ENCODE measurements at places on chromosomes 13 and 19.

DNA sequence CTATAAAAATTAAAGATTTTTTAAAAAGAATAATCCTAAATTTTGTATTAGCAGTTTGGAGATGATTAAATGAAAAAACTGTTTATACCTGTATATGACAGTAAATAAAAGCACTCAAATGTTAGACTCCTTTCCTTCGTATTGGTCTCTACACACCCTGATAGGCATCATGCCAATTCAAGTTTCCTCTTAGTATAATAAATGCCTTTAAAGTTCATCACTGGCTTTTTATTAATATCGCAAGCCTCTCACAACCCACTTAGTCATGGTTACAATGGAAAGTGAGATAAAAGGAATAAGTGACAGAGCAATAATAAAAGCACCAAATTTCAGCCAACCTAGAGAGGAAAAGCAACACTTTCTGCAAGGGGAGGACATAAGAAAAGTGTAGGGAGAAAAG, 102.2 kb downstream of the PIBF1 start:
- DNase-seq: no peak

- DNase-seq: no peak
Observed at GRCh38 chr13:95258619-95259194, 42.5 kb downstream of the ABCC4 start.

GRCh38 chr13:39266426-39266825, 228.2 kb downstream of the NHLRC3 start:
- DNase-seq: no peak

DNA sequence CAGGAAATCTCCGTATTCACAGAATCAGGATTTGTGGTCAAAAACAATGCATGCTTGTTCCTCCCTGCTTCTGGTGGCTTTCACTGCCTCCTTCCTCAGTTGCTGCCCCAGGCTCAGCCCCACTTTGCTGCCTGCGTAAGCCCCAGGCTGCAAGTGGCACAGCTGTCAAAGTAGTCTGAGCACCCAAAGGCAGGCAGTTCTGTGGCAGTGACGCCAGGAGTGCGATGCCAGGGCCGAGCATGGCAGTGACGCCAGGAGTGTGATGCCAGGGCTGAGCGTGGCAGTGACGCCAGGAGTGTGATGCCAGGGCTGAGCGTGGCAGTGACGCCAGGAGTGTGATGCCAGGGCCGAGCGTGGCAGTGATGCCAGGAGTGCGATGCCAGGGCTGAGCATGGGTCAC, 77.3 kb upstream of the GPR183 start:
- no peak for DNase-seq

DNA sequence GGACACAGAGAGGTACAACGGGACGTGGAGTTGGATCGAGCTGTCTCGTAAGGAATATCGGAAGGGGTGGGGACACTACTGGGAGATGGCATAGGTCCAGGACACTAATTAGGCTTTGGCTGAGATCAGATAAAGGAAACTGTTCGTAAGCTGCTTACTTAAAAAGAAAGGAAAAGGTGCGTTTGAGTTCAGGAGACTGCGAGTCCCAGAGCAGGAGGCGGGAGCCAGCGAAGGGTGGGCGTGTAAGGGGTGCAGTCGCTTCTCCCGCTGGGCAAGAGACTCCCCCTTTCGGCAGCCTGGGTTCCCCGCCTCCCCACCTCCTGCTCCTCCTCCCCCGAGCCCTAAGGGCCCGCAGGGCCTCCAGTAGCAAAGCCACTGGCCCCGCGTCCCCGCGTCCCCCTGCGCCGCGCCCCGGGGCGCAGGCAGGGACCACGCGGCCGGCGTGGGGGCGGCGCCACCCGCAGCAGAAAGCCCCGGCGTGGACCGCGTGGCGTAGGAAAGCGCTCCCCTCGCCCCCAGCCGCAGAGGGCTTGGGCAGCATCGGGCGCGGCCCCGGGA, 547 bp downstream of the ABCC4 start:
- peak; percentile 63 for DNase-seq

DNA sequence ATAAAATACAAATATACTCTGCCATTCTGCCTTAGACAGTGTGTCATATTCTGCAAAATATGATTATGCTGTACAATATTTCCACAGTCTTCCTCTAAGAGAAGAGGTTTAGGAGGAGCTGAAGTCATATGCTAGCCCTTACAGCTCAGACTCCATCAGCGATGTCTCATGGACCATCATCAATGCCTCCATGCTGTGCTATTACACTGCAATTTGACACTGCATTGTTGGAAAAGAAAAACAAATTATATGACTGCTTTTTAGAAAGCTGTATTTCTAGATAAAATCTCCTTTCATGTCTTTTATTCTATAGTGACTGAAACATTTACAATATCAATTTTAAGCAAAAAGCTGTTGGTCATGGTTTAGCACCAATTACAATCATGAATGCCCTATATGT, 1089.4 kb upstream of the MIR17HG start:
- DNase-seq: no peak

GRCh38 chr13:21898945-21899344, 228.1 kb downstream of the FGF9 start:
- no peak for DNase-seq

DNA sequence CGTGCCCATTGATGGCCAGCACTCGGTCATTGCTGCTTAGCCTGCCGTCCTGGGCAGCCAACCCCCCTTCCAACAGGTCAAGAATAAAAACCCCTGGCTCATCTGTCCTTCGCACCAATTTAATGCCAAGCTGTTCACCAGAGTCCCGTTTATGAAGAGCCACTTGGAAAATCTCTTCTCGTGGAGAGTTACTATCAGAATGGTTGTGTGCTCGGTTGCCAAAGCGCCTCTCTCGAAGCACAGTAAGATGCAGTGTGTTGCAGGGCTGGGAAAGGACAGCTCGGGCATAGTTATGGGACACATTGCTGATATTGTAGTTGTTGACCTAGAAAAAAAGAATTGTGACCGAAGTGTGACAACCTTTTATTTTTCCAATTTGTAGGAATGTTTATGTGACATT, 57.9 kb downstream of the LNX2 start:
- no peak for DNase-seq

DNA sequence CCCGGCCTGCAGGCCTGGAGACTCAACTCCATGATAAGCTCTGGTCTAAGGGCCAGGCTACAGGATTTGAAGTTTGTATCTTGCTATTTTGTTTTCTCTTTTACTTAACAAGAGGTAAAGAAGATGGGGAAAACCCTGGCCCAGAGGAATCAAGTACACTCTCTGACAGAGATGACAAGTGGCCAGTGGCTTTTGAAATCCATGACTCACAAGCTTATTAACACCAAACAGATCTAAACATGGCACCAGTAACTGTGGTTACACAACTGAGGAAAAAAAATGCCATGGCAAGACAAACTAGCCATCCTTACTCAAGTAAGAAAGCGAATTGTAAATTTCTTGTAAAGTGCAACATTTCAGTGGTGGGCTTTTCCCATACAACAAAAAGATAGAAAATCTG, 72.6 kb upstream of the SERTM1 start:
- DNase-seq: no peak

DNA sequence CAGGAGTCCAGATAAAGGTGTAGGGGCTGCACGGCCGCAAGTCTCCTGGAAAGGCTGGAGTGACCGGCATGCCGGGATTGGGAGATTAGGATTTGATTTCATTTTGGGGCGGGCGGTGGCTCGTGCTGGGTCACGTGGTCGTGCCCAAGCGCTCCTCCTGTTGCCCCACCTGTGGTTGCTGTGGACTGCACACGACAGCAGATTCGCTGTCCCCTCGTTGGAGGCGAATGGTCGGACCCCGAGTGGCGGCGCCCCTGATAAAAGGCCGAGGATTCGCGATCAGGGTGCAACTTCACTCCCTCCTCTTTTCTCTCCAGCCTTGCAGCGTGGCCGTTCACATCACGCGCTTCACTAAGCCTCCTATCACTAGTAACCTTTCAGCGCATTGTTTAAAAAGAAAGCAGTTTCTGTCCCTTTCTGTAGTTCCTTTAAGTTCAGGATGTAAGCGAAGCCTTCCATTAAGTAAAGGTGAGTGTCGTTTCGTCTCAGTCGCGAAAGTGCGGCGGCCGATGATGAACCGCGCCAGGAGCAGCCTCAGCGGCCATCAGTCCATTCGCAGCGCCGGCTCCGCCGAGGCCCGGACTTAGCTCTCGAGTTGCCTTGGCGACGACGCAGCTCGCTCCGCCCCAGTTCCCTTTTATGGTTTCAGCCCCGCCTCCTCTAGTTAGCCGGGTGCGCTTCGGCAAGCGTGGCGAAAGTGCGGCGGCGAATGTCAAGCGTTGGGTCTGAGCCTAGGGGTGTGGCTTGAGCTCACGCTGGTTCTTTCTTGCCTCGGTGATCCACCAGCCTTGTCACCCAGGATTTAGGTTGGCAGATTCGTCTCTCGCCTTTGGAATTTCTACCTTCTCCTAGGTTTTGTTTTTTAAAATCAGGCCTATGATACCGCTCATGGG, 1.7 kb upstream of the PPP1R37 start:
- DNase-seq: peak; percentile 99

DNA sequence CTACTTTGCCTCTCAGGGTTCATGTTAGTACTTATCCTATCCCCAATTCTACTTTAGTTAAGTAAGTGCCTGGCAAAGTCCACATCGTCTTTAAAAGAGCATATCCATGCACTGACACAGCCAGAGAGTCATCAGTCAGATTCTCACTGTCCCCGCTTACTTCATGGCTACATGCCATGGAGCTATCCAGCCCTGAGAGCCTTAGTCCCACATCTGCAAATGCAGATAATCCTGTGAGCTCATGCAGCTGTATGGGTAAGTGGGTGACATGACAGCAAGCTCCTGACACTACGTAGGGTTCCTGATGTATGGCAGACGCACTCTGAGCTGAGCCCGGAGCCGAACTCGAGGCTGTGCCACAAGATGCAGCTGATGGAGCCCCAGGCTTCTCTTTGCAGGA, 661.5 kb downstream of the LIG4 start:
- no peak for DNase-seq

DNA sequence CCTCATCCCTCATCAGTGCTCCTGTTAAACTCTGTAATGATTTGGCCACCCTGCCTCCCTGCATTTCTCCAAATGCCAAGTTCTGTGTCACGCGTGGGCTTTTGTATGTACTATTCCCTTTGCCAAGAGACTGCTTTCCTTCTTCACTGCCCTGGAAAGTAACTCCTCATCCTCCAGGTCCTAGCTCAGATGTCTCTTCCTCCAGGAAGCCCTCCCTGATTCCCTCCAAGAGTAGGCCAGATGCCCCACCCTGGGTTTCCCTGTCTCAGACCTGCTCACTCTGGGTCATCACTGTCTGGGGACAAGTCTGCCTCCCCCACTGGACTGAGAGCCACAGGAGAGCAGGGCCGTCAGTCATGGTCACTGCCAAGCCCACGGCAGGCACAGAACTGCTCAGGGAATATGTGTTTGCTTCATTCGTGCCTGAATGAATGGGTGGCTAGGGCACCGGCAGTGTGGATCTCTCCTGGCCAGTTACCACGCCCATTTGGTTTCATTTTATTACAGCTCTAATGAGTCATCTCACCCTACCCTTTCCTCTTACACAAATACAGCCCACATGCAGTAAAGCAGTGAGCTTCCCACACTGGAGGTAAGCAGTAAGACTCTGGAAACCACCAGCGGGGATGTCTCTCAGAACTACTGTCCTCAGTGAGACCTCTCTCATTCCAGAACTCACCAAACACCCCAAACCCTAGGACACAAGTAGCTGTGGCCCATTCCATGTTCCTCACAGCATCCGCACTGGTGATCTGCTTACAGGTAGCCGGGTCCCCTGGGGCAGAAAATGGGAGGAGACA, 12.1 kb upstream of the GPR4 start:
- no peak for DNase-seq

DNA sequence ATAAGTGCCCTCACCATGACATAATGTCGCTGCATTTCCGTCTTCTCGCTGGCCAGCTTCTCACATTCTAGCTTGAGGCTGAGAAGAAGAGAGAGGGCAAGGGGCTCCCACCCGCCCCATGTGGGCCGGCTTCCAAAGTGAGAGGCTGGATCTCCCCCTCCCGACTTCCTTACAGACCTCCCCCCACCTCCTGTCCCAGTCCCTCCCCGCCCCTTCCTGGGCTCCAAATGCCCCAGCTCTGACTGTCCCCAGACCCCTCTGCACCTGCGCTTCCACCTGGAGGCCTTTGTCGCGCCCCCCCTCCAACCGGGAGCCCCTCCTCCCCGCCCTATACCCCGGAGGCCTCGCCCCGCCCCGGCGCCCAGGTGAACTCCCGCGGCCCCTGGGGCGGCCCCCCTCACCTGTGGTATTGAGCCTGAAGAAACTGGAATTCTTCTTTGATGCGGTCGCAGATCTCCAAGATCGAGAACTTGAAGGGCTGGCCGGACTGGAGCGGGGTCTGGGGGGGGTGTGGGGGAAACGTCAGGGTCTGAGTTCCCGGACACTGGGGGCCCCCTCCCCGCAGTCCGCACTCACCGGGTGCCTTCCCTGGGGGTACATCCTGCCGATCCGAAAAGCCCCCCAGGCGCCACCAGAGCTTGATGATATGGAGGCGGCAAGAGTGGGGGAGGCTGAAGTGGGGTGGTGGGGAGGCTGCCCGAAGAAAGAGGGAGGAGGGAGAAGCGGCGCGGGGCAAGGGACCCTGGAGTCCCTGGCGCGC, 595 bp downstream of the TLE2 start:
- no peak for DNase-seq

DNA sequence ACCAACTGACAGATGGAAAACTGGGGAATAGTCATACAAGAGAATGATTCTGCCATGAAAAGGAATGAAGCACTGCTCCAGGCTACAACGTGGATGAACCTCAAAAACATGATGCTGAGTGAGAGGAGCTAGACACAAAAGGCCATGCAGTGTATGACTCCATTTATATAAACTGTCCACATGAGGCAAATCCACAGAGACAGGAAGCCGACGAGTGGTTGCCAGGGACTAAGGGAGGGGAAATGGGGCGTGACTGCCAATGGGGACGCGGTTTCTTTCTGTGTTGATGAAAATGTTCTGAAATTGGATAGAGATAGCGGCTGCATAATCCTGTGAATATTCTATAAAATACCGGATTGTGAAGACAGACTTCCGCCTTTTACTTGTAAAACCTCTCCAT, 10.2 kb downstream of the SMIM7 start:
- no peak for DNase-seq

DNA sequence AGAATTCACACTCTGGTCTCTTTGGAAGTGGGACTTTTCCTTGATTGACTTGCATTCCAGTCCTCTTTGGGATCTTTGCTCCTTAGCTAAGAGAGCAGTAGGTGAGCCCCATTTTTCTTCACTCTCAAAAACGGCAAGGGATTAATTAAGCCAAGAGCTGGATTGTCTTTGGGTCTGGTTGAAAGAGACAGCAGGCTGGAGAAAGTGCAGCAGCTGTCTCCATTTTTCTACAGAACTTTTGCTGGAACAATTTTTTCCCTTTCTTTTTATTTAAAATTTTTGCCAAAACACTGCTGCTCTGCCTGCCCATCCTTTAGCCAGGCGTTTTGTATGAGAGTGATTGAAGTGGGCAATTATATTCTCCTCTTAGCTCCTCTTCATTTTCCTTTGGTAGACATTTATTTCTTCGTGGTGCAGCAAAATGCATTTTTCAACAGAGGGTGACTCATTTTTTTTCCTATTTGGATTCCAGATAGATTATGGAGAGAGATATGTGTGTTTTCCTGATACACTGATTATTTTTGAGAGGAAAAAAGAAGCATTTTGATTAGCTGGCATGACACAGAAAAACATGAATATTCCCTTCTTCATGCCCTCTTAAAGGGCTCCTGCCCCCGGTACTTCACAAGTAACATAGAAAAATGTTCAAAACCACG, 371.2 kb upstream of the NBEA start:
- DNase-seq: no peak
